ENCODE measurements at places on chromosomes 7 and 10. TPM values are rescaled to one million over a fixed set of nuclear protein-coding genes. Genes with fewer than 3 reads are reported as not detected.

The UPK3BL2 gene
- polyA plus RNA-seq, result 7.9 TPM

The CHAT gene
- not detected for polyA plus RNA-seq

The CDK14 gene
- 0.16 TPM for polyA plus RNA-seq

The HOXA3 gene
- polyA plus RNA-seq, result 4.6 TPM

DNA sequence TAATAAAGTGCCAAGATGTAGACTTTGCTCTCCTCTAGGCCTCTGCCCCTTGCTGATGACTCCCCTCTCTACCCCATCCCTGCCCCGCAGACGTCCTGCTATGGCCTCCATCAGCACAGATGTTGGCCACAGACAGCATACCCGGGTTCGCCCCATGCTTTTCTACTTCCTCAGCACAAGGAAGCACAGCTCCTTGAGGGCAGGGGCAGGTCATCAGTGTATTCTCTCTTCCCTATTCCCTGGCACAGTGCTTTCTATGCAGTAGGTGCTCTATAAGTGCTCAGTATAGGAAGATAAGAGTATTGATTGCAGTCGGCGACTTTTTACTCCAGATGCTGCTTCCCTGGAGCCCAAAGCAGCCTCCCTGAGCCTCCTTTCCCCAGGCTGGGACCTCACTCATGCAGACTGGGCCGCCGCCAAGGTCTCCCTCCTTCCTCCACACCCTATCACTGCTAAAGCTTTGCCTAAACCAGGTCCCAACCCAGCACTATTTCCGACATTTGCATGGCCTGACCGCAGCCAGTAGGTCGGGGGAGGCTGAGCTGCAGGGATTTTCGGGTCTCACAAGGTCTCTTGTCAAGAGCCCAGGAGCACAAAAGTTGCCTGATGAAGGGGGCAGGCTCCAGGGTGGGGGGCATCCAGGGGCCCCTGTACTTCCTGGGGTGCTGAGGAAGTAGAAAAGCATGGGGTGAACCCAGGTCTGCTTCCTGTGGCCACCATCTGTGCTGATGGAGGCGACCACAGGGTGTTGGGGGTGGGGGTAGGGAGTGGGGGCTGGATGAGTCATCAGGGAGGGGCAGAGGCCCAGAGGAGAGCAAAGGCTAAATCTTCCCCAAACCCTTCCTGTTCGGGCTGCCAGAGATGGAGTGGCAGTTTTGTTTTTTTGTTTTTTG is 8.0 kb downstream of the CALHM3 start:
- DNase-seq, result no peak

DNA sequence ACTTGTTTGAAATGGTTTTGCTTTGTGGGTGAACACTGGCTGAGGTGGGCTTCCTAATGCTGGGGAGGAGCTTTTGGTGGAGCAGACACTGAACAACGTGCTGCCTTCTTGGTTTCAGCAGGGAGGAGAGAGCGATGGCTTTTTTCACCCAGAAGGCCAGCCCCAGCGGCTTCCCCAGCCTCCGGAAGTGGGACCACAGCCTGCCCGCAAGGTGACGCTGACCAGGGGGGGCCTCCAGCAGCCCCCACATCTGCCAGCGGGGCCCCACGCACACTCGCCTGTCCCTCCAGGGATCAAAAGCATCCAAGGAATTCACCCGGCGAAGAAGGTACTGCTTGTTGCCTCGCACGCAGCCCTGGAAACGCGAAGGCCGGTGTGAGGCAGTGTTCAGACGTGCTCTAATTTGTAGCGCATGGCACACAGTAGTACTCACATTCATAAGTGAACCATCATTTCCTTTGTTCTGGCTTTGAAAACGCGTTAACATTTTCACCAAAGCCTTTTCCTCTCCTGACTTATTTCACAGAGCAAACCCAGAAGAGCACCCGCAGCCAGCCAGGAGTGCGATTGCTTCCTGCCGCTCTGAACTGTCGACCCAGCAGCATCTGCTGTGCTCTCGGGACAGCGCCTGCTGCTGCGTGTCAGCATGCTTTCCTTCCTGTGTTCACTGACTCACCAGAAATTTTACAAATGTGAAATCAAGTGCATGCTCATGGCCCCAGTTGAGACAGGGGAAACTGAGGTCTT is 48.4 kb downstream of the SHH start:
- DNase-seq, result no peak

- no peak for DNase-seq
Observed at GRCh38 chr7:100099452-100099851, 1.7 kb downstream of the MCM7 start.

GRCh38 chr10:8360814-8361509 is 306.5 kb downstream of the GATA3 start:
- DNase-seq, result no peak

- no peak for DNase-seq
Observed at GRCh38 chr10:34826857-34827766, 12.0 kb upstream of the PARD3 start.

- no peak for DNase-seq
Observed at GRCh38 chr10:2791774-2792443, 275.4 kb upstream of the PFKP start.

DNA sequence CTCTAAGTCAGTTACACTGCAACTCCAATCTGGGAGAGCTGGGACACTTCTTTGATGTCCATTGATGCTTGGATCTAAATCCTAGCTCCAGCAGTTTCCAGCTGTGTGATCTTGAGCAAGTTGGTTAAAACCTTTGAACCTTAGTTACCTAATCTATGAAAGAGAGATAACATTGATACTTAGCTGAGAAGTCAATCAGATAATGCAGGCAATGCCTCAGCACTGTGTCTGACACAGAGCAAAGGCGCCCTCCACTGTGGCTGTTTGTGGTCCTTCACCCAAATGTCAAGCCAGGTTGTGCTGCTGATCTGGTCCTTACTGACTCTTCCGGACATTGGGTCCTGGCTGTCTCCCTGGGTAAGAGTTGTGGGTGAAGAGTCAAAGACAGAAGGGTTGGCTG is 20.2 kb downstream of the DNTT start:
- no peak for DNase-seq

DNA sequence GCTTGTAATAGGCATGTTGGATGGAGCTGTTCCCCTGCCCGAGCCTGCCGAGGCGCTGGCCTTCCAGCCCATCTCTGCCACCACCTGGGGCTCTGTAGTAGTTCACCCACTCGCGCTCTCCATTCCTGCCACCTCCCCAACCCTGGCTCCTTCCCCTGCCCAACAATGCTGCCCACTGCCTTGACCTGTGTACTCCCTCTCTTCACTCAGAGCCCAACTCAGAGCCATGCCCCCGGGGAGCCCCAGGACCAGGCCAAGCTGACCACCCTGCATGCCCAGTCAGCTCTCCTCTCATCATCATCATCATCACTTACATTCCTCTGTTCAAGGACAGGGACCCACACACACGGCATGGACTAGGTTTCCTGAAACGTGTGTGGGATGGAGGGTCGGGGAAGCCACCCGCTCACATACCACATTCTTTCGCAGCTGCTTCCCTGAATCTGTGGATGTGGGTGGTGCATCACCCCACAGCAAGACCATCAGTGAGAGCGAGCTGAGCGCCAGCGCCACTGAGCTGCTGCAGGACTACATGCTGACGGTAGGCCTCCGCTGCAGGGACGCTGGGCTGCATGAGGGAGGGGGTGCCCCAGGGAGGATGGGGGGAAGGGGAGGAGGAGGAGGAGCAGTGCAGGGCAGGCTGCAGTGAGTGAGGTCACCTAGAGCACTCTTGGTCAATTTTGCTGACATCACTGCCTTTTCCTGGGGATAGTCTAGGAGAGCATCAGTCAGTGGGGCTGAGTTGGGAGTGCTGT is 15.6 kb downstream of the NACAD start:
- no peak for DNase-seq

- DNase-seq, result no peak
Observed at GRCh38 chr10:35961501-35961900, 319.4 kb upstream of the FZD8 start.

- DNase-seq, result no peak
Observed at GRCh38 chr7:28621369-28621841, 209.1 kb downstream of the CREB5 start.

DNA sequence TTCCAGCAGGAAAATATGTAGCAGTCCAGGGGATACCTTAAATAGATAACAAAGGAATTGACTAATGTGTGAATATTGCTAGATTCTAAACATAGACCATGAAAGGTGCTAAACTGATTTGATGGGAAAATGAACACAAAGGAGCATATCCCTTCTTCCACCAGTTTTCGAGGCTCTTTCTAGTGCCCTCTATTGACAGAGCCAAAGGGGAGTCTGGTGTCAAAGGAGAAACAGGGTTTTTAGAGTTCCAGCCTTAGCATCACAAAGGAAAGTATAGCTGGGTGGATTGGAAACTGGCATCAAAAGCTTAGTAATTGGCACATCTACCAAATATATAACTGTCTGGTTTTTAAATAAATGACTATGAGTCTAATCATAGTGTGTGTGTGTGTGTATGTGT is 636.8 kb downstream of the ETV1 start:
- no peak for DNase-seq

DNA sequence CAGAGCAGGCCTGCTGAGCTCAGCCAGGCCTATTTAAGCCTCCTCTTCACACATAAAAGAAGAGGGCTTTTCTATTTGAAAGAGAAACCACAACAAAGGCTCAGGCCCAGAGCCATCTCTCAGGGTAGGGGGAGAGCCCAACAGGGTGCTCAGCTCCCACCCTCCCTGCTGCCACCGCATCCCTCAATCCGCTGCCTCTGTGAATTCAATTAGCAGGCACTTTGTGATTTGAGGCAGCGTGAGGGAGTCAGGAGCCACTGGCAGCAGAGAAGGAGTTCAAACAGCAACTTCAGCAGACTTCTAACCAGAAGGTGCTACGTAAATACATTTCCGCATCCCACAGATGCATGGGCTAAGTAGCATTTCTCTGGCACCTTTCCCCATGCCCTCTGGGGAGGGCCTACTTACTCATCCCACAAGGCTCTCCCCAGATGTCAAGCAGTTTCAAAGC is 45.2 kb downstream of the LRRC20 start:
- no peak for DNase-seq

- no peak for DNase-seq
Observed at GRCh38 chr7:103592844-103593243, 146.8 kb upstream of the SLC26A5 start.

- no peak for DNase-seq
Observed at GRCh38 chr10:469947-470338, 219.5 kb downstream of the DIP2C start.

DNA sequence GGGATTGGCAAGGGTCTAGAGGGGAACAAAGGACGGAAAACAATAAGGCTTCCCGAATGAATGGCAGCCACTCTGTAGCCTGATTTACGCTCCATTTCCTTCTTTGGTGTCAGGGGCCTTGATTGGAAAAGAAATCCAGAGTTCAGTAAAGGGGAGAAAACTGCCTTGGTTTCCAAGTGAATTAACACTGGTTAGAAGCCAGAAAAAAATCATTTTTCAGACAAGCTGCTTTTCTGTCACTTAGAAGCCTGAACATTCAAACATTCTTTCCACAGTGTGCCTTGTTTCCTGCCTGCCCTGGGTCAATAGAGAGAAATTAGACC is 283 bp upstream of the TRDMT1 start:
- no peak for DNase-seq
